Memory B cell (primary cell): ENCODE measurements at places on chromosomes 3 and 15.

GRCh38 chr15:66497502-66498455 lies at the start of gene SNAPC5:
TSS of gene SNAPC5 (minus strand) at chr15:66497762. CDS start at chr15:66497731, 31 bp downstream.
- DNase-seq: peak; percentile 99

GRCh38 chr3:64539451-64540196 lies 148.2 kb downstream of the ADAMTS9 start:
- DNase-seq: no peak

- DNase-seq: no peak
Observed at GRCh38 chr3:66494959-66495667, 5.7 kb downstream of the LRIG1 start.

- no peak for DNase-seq
Observed at GRCh38 chr15:38745626-38746025, 181.0 kb upstream of the RASGRP1 start.

DNA sequence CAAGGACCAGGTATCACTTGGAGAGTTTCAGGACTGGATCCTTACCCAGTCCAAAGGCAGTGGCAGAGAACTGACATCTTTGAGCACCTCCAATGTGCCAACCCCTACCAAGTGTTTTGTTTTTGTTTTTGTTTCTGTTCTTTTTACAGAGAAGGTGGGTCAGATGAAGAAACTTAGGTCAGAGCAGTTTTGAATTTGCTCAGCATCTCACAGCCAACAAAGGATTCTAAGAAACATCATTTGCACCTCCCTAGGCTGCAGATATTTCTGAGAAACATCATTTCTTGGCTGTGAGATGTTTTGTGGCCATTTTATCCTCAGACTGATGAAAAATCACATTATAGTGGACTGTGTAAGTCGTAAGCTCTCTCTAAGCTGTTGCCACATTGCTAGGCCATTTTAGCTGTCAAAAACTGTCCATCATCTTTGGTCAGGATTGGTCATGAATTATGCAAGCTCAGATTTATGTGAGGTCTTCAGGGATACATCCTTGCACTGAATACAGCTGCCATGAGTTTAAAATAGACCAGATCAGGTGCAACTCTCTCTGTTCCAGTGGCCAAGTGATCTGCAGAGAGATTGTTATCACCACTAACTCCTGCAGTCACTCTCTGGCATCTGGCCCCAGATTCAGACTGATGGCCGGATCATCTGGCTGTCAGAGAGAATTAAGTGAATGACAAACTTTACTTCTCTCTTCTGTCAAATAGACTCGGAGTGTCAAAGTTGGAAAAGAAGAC lies 341.5 kb downstream of the EPHB1 start:
- DNase-seq: no peak

DNA sequence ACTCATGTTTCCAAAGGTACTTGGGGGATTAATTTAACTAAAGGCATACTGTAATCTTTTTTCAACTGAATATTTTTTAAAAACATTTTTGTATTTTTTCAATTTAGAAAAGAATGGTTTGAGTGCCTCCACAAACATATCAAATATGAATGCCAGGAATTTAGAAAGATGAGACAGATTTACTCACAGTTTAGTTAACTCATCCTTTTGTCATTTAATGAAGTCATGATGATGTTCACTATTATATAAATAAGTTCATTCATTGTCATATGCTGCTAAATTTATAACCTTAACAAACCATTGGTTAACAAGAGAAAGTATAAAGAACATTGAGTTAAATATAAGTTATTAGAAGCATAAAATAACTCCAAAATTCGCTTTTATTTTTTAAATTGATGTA lies 50.0 kb downstream of the FGF7 start:
- no peak for DNase-seq
